ENCODE measurements at places on chromosomes 5 and 9. TPM values are rescaled to one million over a fixed set of nuclear protein-coding genes. Genes with fewer than 3 reads are reported as not detected.

Gene ADGRV1
- total RNA-seq: 0.16 TPM

- no peak for DNase-seq
Observed at GRCh38 chr9:95991326-95991725, 115.8 kb downstream of the ERCC6L2 start.

- no peak for DNase-seq
Observed at GRCh38 chr9:101707721-101708120, 30.7 kb downstream of the GRIN3A start.

DNA sequence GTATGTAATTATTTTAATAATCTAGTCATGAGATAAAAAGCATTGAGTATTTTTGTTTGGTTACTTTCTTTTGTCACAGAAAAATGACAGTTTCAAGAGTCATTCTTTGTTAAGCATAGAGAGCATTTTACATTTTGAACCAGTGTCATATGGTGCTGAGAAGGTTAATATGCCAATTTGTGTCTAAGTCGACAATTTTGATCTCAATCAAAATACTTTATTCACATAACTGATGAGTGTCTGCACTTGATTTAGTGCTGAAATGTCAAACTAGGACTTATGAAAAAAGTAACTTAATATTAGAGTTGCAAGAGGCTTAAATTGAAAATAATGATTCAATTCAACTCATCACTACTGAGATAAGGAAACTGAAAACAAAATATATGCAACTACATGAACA is 1804.6 kb upstream of the ACO1 start:
- no peak for DNase-seq

Gene RFX3
- 10.8 TPM for total RNA-seq

DNA sequence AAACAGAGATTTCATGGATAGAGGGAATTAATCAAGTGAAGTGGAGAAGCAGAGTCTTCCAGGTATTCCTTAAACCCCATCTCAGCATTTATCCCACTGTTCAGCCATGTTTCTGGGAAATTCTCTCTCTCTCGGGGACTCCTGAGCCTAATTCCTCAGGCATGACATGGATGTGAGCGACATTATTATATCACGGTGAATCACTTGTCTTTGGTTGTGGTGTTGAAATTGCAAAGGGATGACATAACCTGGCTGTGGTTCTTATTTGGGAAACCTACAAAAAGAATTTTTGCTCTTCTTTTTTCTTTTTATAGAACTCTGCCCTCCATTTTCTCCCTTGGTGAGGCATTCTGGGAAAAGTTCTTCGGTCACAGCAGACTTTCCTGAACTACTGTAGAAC is 457.9 kb upstream of the PTGER4 start:
- no peak for DNase-seq

DNA sequence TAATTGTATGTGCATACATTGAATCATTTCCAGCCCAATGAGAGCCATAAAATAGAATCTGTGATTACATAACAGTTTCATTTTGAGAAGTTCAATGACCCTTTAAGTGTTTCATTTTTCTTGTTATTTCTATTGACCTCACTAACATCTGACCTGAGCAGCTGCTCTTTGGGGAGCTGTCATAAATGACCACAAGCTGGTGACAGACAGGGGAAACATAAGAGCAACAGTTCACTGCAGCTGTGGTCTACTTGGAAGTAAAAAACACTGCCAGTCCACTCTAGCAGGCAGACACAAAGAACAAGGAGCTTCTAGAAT is 265.4 kb downstream of the DTWD2 start:
- no peak for DNase-seq

DNA sequence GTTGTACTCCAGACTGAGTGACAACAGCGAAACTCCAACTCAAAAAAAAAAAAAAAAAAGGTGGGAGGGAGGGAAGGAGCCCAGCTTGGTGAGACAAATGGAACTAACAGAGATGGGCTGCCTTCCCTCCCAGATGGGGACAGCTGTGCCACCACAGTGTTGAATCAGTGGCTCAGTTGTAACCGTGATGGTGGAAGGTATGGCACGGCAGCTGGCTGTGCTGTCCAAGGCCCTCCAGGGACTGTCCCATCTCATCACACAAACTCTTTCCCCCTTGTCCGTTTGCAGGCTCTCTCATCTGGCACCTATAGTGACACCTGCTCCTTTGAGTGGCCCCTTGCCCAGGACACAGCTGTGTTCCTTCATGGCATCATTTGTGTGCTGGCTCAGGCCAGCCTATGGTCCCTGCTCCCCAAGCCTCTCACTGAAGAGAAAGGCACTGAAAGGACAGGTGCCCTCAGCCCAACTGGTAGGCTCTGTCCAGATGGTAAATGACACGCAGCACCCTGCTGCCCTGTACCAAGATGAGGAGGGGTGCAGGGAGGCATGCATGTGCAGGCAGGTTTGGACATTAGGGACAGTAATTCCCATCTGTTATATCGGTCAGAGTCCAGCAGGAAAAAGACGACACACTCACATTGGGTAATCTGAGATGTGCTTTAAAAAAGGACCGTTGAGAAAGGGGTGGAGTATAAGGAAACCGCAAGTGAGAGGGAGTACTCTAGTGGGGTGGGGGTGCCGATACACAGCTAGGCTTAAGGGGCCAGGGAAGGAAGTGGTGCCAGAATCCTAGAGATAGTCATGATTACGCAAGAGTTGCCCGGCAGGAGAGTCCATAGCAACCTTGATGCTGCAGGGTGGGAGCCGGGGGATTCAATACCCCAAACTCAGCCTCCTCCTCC is 4.3 kb downstream of the SMIM33 start:
- no peak for DNase-seq

- no peak for DNase-seq
Observed at GRCh38 chr5:15929611-15930263, 249.9 kb downstream of the MARCHF11 start.

GRCh38 chr5:124918618-124919017 is 172.2 kb upstream of the ZNF608 start:
- no peak for DNase-seq

DNA sequence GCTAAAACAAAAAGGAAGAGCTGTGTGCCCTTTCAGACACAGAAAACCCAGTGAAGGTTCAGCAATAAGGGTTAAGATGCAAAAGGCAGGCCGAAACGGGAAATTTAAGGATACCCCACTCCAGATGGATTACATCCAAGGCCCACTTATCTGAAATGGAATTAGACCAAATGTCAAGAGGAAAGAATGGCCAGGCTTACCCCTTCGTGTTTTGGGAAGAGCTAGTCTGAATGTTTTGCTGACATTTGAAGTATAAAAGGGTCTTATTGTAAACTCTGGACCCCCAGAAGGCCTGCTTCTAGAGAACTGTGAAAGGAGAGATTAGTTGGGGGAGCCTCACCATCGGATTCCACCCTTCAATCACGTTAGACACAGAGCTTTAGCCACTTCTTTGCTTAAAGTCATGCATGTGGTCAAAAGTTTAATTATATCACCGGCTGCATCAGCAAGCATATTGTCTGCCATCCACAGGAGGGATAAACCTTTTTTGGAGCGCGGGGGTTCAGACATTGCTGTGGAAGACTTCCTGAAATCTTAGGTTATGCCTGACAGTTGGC is 93.3 kb downstream of the EFNA5 start:
- DNase-seq: no peak

- no peak for DNase-seq
Observed at GRCh38 chr5:44486591-44486990, 97.4 kb upstream of the FGF10 start.

Gene AKNA
- total RNA-seq: 44.9 TPM

- DNase-seq: no peak
Observed at GRCh38 chr5:33297760-33298216, 143.0 kb upstream of the TARS1 start.

DNA sequence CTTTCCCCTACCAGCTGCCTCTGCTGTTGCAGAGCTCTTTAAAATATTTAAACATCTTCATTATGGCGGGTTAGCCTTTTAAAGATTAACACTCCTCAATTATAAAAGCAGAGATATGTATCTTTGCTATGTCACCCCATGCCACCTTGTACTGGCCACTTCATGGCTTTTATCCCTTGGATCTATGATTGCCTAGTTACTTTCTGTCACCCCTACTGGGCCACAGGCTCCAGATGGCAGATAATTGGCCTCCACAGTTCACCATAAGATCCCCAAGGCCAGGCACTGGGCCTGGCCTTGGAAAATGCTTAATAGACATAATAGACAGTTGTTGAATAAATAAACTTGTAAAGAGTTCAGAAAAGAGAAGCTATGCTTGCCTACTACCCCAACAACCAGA is 142.0 kb upstream of the SHB start:
- DNase-seq: no peak

- no peak for DNase-seq
Observed at GRCh38 chr5:137665678-137666460, 70.0 kb downstream of the KLHL3 start.

Measured in mesenteric fat pad (tissue), 1 donor.